Stomach (tissue), 19 donors: ENCODE measurements at places on chromosomes 13 and 19.
A peak's percentile ranks its signal among the peaks of the same experiment; 100 is the strongest.

- no peak for DNase-seq
Measured at GRCh38 chr19:50693064-50693975, 26.3 kb downstream of the SHANK1 start.

- DNase-seq, result no peak
Measured at GRCh38 chr13:44271031-44271455, 102.6 kb upstream of the SERP2 start.

DNA sequence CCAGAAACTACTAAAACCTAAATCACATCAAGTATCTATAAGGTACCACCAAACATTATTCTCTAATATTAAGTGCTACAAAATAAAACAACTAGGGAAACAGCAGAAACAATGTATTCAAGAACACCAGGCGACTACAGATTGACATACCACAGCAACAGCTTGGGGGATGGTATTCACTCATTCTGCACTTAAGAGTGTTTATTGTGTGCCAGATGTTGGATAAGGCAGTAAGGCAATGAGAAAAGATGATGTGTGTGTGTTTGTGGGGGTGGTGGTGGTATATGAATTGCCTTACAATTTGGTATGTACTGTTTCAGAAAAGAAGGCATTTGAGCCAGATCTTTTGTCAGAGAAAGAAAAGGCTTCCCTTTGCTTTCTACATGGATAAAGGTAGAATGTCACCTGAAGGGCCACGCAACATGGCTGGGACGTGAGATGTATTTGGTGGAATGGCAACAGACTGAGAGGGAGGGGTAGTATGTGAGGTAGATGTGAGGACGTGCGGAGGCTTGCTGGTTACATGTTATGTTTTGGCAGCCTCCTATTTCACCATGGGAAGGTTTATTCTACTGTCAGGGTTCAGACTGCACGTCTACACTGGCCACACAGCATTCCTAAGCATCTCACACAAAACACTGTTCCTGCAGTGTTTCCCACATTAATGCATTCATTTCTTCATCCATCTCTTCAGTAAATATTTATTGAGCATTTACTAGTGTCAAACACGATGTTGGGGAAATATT is 300.7 kb downstream of the KLF12 start:
- DNase-seq, result no peak

DNA sequence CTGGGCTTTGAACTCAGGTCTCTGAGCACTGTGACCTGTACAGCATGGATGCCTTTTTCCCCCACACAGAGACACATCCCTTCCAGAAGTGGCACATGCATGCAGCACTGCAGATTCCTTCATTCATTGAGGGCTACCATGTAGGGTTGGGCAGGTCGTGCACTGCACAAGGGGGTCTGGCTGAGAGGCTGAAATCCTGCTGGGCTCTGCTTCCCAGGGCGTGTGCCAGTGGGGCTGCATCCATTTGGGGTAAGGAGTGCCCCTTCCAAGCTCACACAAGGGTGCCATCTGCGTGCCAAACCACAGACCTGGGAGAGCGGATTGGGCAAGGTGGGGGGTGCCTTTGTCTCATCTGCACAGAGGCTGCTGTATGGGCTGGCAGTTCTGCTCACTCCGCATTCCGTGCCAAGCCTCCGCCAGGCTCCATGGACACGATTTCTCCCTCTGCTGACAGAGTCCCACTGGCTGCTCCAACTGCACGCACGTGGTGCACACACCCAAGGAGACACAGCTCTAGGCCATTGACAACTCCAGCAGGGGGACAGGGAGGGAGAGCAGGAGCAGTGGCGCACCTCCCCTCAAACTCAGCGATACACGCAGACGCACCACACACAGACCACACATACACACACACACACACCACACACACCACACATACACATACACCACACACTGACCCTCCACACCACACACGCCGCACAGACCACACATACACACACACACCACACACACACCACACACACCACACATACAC is 4.5 kb upstream of the SHISA7 start:
- DNase-seq, result no peak

DNA sequence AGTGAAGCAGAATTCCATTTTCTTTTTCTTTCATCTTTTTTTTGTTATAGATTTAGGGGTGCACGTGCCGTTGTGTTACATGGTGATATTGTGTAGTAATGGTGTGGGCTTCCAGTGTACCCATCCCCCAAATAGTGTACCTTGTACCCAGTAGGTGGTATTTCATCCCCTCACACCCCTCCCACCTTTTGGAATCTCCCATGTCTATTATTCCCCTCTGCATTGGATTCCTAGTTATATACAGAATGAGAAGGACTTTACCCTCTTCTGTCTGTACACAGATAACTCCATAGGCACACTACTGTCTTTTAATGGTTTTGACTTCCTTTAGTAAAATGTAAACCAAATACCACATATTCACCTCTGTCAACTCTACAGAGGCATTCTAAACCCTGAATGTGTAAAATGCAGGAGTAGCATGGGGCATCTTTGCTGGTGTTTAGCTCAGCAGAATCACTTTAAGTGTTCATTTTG is 28.0 kb downstream of the FRY start:
- DNase-seq, result no peak

- no peak for DNase-seq
Measured at GRCh38 chr13:52885141-52885540, 36.7 kb upstream of the PCDH8 start.

DNA sequence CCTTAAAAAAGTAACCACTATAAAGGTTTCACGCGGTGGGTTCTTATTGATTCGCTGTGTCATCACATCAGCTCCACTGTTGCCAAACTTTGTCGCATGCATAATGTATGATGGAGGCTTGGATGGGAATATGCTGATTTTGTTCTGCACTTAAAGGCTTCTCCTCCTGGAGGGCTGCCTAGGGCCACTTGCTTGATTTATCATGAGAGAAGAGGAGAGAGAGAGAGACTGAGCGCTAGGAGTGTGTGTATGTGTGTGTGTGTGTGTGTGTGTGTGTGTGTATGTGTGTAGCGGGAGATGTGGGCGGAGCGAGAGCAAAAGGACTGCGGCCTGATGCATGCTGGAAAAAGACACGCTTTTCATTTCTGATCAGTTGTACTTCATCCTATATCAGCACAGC is 30.6 kb downstream of the FGF9 start:
- DNase-seq, result no peak

- peak; percentile 88 for DNase-seq
Measured at GRCh38 chr13:46134961-46135522, 30.2 kb upstream of the CPB2 start.

GRCh38 chr13:109214393-109214792 is 572.0 kb downstream of the IRS2 start:
- no peak for DNase-seq

- no peak for DNase-seq
Measured at GRCh38 chr13:49082653-49083536, 107.2 kb downstream of the FNDC3A start.

DNA sequence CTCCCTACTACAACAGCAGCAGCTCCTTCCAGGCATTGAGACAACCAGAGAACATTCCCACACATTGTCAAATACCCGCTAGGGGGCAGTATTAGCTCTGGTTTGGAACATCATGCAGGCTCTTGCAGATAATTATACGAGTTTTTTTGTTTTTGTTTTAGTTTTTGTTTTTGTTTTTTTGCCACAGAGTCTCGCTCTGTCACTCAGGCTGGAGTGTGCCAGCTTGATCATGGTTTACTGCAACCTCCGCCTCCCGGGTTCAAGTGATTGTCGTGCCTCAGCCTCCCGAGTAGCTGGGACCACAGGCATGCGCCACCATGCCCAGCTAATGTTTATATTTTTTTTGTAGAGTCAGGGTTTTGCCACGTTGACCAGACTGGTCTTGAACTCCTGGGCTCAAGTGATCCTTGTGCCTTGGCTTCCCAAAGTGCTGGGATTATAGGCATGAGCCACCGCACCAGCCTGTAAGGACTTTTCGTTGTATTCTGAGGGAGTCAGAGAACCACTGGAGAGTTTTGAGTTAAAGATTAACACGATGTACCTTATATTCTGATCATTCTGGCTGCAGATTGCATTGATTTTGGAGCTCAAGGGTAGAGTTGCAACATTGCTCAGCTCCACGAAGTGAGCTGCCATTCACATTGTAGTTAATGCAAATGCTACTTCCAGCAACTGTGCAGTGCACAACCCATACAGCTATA is 41.7 kb upstream of the CEACAM20 start:
- DNase-seq, result peak; percentile 65

DNA sequence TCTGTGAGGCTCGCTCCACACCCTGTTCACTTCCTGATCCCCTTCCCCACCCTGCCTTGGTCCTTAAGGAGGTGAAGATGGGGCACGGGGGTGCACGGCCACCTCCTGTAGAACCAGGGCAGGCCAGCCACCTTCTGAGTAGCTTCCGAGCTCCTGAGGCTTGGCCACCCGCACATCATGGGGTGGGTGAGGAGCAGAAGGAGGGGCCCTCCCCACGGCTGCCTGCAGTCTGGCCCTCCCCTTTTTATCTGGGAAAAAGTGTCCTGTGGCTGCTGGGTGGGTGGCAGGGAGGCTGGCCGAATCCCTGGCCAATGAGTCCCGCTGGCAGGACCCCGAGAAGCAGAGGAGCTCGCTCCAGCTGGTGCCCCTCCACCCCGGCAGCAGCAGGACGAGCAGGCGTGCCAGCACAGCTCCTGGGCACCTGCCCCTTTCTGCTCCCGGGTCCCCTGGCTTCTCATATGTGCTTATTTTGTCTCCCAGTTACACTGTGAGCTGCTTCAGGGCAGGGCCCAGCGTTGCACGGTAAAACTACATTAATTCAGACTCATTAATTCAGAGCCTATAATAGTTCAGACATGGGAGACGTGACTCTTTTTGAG is 135.0 kb downstream of the KDM4B start:
- DNase-seq, result no peak

- DNase-seq, result no peak
Measured at GRCh38 chr13:113862191-113862930, 1.5 kb downstream of the GAS6 start.
